ENCODE measurements at places on chromosomes 1 and 21.

GRCh38 chr1:44507490-44508396, 102.7 kb downstream of the RNF220 start:
- H3K4me1 ChIP-seq = peaks cover 57% of the 10 kb centered on the region
- DNase-seq = no peak
- no peak overlapping the region for H3K4me3 ChIP-seq
- H3K36me3 ChIP-seq = no peaks in the 10 kb centered on the region

DNA sequence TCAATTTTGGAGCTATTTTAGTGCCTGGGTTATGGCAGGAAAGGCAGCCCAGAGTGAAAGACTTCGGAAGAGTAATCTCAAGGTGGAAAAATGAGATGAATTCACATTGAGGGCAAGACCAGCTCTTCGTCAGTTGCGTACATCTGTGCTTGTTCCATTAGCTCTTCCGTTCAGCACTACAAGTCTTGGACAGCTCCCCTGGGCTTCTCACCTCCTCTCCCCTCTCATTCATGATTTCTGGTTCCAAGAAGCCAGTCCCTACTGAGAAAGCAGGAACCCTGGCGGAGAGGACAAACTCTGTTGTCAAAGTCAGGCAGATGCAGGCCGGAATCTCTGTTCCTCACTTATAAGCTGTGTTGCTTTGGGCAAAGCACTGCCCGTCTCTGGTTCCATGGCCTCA, 76.5 kb downstream of the ACTL8 start:
- no peaks in the 10 kb centered on the region for H3K36me3 ChIP-seq
- no peak overlapping the region for H3K27ac ChIP-seq
- H3K4me1 ChIP-seq = no peaks in the 10 kb centered on the region
- no peak overlapping the region for H3K4me3 ChIP-seq

- H3K27me3 ChIP-seq = no peaks in the 10 kb centered on the region
- H3K36me3 ChIP-seq = no peaks in the 10 kb centered on the region
- DNase-seq = no peak
- H3K4me1 ChIP-seq = no peaks in the 10 kb centered on the region
Observed at GRCh38 chr21:44517175-44517899, 22.7 kb downstream of the KRTAP10-1 start.

DNA sequence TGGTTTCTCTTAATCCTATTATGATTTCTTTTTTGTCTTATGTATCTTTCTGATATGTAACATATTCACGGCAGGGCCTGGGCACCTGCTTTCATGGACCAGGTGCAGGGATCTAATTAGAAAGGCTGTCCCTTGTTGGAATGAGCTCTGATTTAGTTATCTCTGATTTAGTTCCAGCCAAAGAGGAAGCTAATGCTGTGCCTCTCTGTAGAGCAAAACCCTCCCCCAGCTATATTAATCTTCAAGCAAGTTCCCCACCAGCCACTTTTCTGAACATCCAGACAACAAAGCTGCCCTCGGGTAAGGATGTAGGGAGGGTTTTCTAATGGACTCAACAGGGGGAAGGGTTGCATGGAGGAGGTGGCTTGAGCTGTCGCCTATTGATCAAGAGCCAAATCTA, 6.1 kb downstream of the TSACC start:
- no peak for DNase-seq
- H3K4me3 ChIP-seq = no peak overlapping the region
- H3K27ac ChIP-seq = no peak overlapping the region
- H3K27me3 ChIP-seq = peaks cover 16% of the 10 kb centered on the region

DNA sequence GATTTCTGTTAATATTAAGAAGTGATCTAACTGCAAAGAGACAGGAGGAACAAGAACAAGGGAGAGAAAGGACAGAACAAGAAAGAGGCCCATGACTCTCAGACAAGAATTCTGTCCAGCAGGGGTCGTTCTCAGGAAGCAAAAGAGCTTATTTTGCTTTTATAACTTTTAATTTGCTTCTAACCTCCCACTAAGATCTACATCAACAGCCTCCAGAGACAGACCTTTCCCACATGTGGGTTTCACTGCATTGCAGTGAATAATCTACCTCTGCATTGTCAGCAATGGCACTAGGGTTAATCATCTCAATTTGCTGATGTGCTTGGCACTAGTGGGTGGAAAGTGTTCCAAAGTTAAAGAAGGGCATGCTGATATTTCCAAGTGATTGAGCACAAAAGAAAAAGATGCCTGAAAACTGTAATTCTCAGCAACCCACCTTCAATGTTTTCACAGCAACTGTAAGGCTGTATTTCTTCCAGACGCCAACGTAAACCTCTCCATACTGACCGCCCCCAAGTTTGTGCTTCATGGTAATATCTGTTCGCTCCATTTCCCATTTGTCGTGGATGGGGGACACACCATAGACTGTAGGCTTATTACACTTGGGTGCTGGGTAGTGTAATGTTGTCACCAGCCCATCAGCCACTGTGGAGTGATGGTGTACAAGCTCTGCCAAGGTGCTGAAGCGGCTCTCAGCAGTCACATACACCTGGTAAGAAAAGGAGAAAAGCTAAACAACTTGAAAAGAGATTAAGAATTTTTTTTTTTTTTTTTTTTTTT, 39.5 kb downstream of the TOR3A start:
- H3K27me3 ChIP-seq = no peaks in the 10 kb centered on the region
- no peak for DNase-seq
- no peak overlapping the region for H3K4me3 ChIP-seq
- peaks cover 56% of the 10 kb centered on the region for H3K36me3 ChIP-seq
- no peak overlapping the region for H3K27ac ChIP-seq
- peaks cover 8% of the 10 kb centered on the region for H3K4me1 ChIP-seq

DNA sequence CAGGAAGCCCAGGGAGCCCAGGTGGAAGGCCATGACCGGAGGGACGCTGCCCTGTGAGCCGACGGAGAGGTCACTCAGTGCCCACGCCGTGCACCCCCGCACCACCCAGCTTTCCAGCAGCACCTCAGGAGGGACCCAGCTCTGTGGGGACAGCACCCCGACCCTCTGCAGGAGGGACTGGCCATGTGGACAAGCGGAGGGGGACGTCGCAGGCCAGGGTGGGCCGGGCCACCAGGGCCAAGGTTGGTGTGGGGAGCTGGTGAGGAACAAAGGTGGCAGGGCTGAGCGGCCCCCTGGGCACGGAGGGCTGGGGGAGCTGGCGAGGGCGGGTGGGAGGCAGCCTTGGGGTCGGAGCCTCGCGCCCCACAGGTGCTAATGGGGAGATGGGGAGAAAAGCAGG, 22.8 kb downstream of the NADK start:
- DNase-seq = no peak
- no peak overlapping the region for H3K27ac ChIP-seq
- no peak overlapping the region for H3K4me3 ChIP-seq
- peaks cover 66% of the 10 kb centered on the region for H3K36me3 ChIP-seq
- no peaks in the 10 kb centered on the region for H3K4me1 ChIP-seq

DNA sequence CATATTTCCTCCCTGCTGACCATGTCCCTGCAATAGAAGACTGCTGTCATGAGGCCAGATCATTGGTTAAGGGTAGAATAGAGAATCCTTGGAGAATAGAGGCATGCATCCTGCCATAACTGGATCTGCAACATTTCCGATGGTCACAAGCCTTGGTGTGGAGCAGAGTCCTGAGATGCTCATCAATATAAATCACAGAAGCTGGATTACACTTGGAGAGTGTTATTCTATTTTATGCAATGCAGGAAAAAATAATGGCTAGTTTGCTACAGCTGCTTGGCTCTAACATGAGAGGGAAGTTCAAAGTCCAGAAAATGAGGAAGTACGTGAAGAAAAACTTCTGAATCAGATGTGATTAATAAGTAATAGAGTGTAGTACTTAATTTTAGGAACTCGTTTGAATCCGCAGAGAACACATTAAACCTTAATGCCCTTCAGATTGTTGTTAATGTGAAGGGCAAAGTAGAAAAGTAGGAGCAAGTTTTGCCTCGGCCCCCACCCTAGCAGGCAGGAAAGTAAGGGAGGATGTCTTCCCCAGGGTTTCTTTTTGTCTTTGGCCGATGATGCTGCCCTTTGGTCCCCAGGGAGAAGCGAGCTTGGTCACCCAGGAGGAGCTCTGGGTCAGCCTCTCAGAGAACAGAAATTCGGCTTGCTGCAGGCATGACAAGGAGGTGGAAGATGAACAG, 59.5 kb downstream of the KCNK1 start:
- H3K36me3 ChIP-seq = no peaks in the 10 kb centered on the region
- H3K27me3 ChIP-seq = peaks cover 10% of the 10 kb centered on the region
- no peak overlapping the region for H3K27ac ChIP-seq
- H3K4me3 ChIP-seq = no peak overlapping the region

DNA sequence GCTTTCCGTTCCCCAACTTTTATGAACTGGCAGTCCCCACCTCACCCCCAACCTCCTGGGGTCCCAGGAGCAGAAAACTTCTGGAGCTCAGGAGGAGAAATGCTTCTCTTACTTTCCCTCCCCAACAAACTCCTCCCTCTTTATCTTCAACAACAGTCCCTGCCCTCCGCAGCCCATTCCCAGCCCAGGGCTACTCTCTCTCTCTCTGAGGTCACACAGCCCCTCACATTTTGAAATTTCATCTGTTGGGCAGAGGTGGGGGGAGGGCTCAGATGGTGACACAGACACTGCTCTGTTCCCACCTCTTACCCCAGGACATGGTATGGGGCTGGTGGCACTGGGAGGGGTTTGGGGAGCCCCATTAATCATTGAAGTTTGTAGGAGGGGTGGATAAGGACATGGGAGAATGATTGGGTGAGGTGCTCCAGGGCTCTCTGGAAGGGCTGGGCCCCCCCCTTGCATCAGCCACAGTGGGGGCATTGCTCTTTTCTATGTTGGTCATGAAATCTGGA, 6.0 kb downstream of the PIK3CD start:
- peaks cover 57% of the 10 kb centered on the region for H3K36me3 ChIP-seq
- H3K4me1 ChIP-seq = peaks cover 85% of the 10 kb centered on the region
- DNase-seq = no peak
- H3K27me3 ChIP-seq = no peaks in the 10 kb centered on the region
- peak overlapping the region; percentile 75 for H3K4me3 ChIP-seq

- no peaks in the 10 kb centered on the region for H3K4me1 ChIP-seq
- no peak overlapping the region for H3K27ac ChIP-seq
- no peaks in the 10 kb centered on the region for H3K36me3 ChIP-seq
- H3K4me3 ChIP-seq = no peak overlapping the region
Observed at GRCh38 chr21:43634618-43635017, 24.7 kb downstream of the HSF2BP start.

- no peak overlapping the region for H3K27ac ChIP-seq
- no peak overlapping the region for H3K4me3 ChIP-seq
- H3K27me3 ChIP-seq = peaks cover 36% of the 10 kb centered on the region
- DNase-seq = no peak
Observed at GRCh38 chr1:29474274-29475244, 238.2 kb downstream of the PTPRU start.

- H3K36me3 ChIP-seq = peaks cover 18% of the 10 kb centered on the region
- H3K27me3 ChIP-seq = no peaks in the 10 kb centered on the region
- peaks cover 3% of the 10 kb centered on the region for H3K4me1 ChIP-seq
- H3K27ac ChIP-seq = no peak overlapping the region
Observed at GRCh38 chr1:109996476-109996875, 11.9 kb downstream of the AHCYL1 start.

DNA sequence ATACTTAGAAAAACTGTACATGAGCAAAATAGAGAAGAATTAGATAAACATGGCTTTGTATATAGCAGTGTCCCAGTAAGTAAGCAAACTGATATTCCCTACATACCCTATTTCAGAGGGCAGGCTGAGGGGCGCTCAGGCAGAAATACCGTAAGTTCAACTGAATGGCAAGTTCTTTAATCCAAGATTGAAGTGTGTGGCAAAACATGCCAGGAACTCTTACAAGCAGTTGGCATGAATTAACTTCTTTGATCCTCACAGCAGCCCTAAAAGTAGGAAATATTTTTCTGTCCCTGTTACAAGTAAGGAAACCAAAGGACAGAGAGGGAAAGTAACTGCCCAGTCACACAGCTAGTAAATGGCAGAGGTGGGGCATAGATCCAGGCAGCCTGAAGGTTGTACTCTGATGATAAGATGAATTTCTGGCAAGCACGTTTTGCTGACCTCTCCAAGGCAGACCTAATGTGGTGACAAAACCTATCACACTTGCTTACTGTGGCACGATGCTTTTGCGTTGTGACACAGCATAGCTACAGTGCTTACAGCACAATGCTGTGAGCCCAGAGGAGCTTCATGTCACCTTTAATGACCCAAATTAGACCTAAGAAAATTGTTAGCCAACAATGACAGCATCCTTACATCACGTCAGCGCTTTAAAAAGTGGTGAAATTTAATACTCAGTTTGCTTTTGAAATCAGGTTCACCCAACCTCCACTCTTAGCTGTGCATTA, 35.0 kb upstream of the THEM4 start:
- H3K4me3 ChIP-seq = no peak overlapping the region
- DNase-seq = no peak
- no peak overlapping the region for H3K27ac ChIP-seq
- peaks cover 40% of the 10 kb centered on the region for H3K4me1 ChIP-seq
- no peaks in the 10 kb centered on the region for H3K36me3 ChIP-seq

DNA sequence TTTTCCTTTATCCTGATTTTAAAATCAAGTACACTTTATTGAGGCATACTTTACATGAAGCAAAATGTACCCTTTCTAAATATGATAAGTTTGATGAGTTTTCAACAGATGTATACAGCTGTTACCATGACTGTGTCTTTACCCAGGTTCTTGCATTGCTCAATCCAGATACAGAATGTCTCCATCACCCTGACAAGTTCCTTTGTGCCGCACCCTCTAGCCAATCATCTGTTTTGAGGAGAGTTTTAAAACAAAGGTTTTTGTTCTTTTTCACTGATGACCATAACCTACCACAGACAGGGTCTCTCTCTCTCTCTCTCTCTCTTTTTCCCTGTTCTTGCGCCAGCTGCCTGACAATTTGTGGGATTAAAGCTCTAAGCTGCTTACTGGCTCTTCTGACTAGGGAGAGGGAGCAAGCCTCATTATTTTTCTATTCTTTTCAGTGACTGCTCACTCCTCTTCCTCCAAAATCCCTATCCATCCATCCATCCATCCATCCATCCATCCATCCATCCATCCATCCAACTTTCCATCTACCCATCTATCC, 1.2 kb upstream of the KCNE1 start:
- no peak overlapping the region for H3K27ac ChIP-seq
- no peak overlapping the region for H3K4me3 ChIP-seq
- no peaks in the 10 kb centered on the region for H3K27me3 ChIP-seq
- peaks cover 6% of the 10 kb centered on the region for H3K36me3 ChIP-seq
- H3K4me1 ChIP-seq = no peaks in the 10 kb centered on the region
- DNase-seq = no peak

DNA sequence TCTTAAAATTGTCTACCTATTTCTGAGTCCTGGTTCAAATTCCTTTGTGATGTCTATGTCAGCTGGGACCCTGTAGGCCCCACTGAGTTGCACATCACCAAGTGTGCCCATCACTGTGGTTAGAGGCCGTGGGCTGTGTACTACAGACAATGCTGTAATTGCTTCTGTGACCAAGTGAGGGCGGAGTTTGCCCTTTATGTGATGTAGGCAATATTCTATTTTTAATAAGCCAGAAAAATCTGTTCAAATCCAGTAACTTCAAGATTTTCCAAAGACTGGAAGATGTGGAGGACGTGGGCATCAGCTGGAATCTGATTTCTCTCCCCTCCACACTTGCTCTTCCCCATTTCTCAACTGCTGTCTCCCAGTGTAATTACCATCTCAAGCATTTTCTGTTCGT, 215.4 kb downstream of the PBX1 start:
- no peak overlapping the region for H3K27ac ChIP-seq
- DNase-seq = no peak
- no peaks in the 10 kb centered on the region for H3K27me3 ChIP-seq
- H3K36me3 ChIP-seq = no peaks in the 10 kb centered on the region
- H3K4me1 ChIP-seq = no peaks in the 10 kb centered on the region

Measured in activated B cell treated with CpG ODN at 0.5 μM for 24 hours (primary cell).